ENCODE measurements at places on chromosomes 7 and 10.

GRCh38 chr7:97149843-97150242 lies 32.3 kb downstream of the SDHAF3 start:
- DNase-seq: no peak

DNA sequence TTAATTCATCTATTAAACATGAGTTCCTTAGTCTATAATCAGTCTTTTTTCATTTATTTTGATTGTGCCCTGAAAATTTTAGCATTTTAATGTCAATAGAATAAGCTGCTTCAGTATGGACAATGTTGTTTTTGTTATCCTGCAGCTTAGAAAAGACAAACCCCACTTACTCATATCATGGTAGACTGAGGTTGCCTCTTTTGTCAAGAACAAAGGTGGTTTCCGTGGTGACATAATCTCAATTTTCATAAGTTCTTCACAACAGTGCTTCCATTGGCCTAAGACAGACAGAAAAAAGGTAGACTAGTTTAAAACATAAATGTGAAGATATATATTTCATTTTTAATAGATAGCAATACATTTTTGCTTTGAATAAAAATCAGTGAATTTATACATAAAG lies 69.1 kb downstream of the RTKN2 start:
- no peak for DNase-seq

- DNase-seq: no peak
Measured at GRCh38 chr7:26551740-26552139, 260.1 kb downstream of the SNX10 start.

GRCh38 chr7:121069346-121070100 lies 81.0 kb downstream of the CPED1 start:
- DNase-seq: no peak
